ENCODE measurements at places on chromosomes 11 and 22. TPM values are rescaled to one million over a fixed set of nuclear protein-coding genes. Genes with fewer than 3 reads are reported as not detected.

The C11orf65 gene
- total RNA-seq = 1.6 TPM

DNA sequence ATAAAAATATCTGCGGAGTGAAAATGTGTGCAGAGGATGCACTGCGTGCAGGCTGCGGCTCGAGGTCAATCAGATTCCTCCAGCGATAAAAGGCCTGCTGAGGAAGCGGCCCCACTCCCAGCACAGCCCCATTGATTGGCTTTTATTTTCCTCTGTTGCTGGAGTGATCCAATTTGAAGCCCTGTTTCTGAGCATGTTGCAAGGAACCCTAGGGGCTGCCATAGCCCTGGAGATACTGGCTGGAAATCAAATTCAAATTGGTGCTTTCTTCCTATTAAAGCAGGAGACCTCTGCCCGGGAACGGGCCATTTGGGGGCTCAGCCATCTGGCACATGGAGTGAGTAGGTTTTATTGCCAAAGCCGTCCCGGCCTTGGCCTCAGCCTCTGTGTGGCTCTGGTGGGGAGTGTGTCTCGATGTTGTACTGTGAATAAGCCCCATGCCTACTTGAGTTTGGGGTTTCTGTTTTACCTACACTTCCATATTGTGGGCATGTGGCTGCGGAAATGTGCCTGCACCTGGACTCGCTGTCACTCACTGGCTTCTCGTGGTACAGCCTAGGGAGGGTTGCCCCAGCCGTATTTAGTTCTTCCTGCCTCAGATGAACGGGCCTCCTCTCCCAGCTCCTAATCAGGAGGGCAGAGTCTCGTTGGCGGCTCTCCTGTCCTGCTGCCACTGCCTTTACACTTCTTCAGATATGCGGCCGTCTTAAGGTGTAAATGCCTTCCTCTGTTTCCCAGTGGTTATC lies 25.6 kb downstream of the PARVB start:
- H3K36me3 ChIP-seq = no peaks in the 10 kb centered on the region
- no peaks in the 10 kb centered on the region for H3K27me3 ChIP-seq
- no peak overlapping the region for H3K4me3 ChIP-seq
- H3K27ac ChIP-seq = no peak overlapping the region
- no peak for DNase-seq
- H3K4me1 ChIP-seq = peaks cover 34% of the 10 kb centered on the region

The CD151 gene
- total RNA-seq = 146 TPM

DNA sequence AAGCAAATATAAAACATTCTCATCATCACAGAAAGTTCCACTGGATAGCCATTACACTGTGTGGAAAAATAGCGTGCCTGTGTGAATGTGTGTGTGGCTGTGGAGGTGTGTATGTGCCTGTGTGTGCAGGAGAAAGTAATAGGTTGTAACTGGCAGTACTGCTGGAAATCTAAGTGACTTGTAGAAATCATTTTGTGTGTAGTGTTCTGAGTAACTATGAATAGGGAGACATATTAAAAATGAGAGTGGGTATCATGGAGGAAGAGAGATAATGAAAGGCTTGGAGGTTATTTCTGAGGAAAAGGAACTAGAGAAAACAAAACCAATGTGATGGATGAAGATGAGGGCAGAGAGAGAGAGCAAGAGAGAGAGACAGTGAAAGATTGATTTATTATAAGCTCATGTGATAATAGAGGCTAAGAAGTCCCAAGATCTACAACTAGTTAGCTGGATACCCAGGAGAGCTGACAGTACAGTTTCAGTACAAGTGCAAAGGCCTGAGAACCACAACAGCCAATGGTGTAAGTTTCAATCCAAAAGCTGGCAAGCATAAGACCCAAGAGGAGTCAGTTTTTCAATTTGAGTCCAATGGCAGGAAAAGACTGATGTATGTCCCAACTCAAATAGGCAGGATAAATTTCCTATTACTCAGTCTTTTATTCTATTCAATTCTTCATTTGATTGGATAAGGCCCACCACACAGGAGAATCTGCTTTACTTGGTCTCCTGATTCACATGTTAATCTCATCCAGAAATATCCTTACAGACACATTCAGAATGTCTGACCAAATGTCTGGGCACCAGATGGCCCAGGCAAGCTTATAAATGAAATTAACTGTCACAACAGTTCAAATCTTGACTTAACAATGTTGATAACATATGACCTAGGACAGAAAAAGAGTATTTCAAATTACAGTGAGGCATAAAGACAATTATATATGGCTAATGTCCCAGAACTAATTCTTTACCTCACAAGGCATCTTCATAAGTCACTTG lies 14.9 kb downstream of the KBTBD3 start:
- no peak for DNase-seq
- no peaks in the 10 kb centered on the region for H3K4me1 ChIP-seq
- no peaks in the 10 kb centered on the region for H3K36me3 ChIP-seq
- H3K27ac ChIP-seq = no peak overlapping the region
- H3K4me3 ChIP-seq = no peak overlapping the region

- no peak for DNase-seq
- no peaks in the 10 kb centered on the region for H3K27me3 ChIP-seq
- no peak overlapping the region for H3K4me3 ChIP-seq
- no peaks in the 10 kb centered on the region for H3K36me3 ChIP-seq
- H3K27ac ChIP-seq = no peak overlapping the region
- no peaks in the 10 kb centered on the region for H3K4me1 ChIP-seq
Measured at GRCh38 chr11:18907391-18907790, 31.8 kb downstream of the MRGPRX1 start.

DNA sequence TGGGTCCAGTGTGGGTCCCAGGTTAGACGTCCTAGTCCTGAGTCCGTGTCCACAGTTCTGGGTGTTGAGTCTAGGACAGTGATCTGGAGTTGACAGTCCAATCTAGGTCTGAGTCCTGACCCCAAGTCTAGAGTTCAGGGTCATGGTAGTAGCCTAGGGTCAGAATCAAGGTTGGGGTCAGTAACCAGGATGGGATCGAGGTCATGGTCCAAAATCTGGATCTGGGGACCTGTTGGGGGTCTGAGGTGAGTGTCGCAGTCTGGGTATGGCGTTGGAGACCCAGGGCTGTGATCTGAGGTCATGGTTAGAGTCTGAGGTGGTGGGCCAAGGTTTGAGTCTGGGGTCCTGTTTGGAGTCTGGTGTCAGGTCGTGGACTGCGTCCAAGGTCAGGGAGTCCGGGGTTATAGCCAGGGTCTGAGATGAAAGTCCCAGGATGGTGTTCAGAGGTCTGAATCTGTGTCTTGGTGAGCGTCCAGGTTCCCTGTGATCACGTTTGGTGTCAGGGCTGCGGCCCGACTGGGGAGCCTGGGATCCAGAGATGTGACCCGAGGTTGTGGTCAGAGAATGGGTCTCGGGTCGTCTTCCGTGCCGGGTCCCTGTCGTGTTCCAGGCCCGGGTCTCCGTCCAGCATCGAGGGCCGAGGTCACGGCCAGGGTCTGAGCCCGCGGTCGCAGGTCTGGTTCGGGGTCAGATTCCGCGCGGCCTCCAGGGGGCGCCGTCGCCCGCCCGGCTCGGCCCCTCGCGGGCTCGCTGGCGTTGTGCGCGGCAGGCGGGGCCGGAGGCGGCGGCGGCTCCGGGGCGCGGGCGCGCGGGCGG lies 432 bp upstream of the GRK2 start:
- peaks cover 15% of the 10 kb centered on the region for H3K4me1 ChIP-seq
- no peaks in the 10 kb centered on the region for H3K27me3 ChIP-seq
- no peak overlapping the region for H3K4me3 ChIP-seq
- no peak overlapping the region for H3K27ac ChIP-seq

The A4GALT gene
- total RNA-seq = 17.7 TPM

DNA sequence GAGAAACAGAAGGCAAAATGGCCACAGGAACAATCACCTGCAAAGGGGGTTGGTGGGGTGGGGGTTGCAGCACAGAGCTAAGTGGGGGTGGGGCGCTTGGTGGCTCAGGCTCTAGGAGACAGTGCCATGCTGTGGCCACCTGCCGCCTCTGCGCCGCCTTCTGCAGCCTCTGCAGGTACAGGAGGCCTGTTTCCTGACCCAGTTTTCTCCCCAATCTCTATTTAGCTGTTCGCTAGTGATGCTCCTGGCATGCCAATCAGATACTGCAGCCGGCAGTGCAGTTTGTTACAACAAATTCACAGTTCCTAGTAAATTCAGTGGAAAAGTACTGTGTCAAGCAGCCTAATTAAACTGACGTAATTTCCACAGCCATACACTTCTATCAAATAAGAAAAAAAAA lies 106.4 kb downstream of the SERGEF start:
- DNase-seq = peak; percentile 49
- H3K4me1 ChIP-seq = peaks cover 8% of the 10 kb centered on the region
- H3K36me3 ChIP-seq = no peaks in the 10 kb centered on the region
- H3K27me3 ChIP-seq = no peaks in the 10 kb centered on the region
- no peak overlapping the region for H3K4me3 ChIP-seq
- H3K27ac ChIP-seq = no peak overlapping the region

The ZNF215 gene
- 1.6 TPM for total RNA-seq

- no peak for DNase-seq
- H3K36me3 ChIP-seq = peaks cover 43% of the 10 kb centered on the region
- H3K27me3 ChIP-seq = no peaks in the 10 kb centered on the region
Measured at GRCh38 chr22:24066865-24067264, 55.8 kb downstream of the CABIN1 start.

- no peaks in the 10 kb centered on the region for H3K36me3 ChIP-seq
- H3K4me1 ChIP-seq = no peaks in the 10 kb centered on the region
- no peak overlapping the region for H3K27ac ChIP-seq
- H3K4me3 ChIP-seq = no peak overlapping the region
Measured at GRCh38 chr22:44261861-44262595, 50.7 kb downstream of the SHISAL1 start.
